ENCODE measurements at places on chromosomes 12 and 14.

- no peak for DNase-seq
These were observed 732.4 kb downstream of the AACS start for GRCh38 chr12:125797421-125798175.

DNA sequence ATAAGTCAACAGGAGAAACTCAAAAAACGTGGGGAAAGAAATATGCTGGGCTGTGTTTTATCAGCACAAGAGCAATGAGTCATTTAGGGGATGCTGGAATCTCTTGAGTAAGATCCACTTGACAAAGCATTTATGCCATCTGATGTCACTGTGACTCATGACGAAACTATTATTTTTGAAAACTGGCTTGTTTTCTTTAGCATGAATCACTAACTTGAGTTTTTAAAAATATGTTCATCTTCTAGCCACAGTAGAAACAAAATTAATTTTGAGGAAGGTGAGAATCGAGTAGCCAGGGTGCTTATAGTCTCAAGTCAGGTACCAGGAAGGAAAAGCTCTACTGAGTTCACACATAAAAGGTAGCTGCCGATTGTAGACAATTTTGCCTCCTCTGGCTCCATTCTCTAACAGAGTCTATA, 456.2 kb upstream of the MGAT4C start:
- no peak for DNase-seq

- no peak for DNase-seq
These were observed 97.3 kb downstream of the PPP1R12A start for GRCh38 chr12:79837575-79837974.

GRCh38 chr14:82084813-82085212, 551.2 kb upstream of the SEL1L start:
- no peak for DNase-seq

DNA sequence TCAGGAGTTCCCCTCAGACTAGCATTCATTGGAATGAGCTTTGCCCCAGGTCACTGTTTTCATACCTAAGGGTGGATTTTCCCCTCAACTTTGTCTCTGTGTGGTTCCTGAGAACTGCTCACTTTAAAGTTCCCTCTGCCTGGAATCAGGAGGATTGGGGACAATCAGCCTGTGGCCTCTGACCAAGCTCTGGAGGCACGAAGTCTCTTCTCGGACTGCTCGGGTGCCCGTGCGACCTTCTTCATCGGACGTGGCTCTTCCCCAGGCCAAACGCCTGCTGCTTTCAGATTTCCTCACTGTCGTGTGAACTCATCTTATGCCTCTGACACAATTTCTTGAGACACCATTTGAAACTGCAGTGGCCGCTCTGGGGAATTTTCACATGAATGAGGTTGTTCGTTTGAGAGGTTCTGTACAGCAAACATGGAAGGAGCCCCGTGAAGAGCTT, 153.7 kb upstream of the PZP start:
- no peak for DNase-seq

- no peak for DNase-seq
These were observed 181.0 kb upstream of the RGS6 start for GRCh38 chr14:71751264-71751663.

DNA sequence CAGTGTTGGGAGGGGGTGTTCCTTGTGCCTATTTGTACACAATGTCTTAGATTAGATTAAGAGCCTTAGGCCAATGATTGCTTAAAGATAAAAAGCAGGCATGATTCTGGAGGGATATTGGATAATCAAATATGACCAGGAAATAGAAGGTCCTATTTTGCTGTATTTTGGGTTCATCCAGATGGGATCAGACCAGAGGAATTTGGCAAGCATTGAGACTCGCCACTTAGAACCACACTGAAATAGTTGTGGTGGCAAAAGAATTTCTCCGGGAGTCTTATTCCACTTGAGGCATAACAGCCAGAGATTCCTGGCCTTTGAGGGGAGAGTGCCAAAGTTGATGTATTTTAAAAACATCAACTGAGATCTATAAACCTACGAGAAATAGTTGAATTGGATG, 327.2 kb downstream of the RAD51B start:
- DNase-seq: peak; percentile 64

- DNase-seq: no peak
These were observed 83.0 kb upstream of the ZDHHC17 start for GRCh38 chr12:76680940-76681339.
